Neuronal stem cell (in vitro differentiated cells): ENCODE measurements at places on chromosomes 11 and 22.

- DNase-seq, result no peak
These were observed 4.3 kb downstream of the CLTCL1 start for GRCh38 chr22:19287076-19287707.

DNA sequence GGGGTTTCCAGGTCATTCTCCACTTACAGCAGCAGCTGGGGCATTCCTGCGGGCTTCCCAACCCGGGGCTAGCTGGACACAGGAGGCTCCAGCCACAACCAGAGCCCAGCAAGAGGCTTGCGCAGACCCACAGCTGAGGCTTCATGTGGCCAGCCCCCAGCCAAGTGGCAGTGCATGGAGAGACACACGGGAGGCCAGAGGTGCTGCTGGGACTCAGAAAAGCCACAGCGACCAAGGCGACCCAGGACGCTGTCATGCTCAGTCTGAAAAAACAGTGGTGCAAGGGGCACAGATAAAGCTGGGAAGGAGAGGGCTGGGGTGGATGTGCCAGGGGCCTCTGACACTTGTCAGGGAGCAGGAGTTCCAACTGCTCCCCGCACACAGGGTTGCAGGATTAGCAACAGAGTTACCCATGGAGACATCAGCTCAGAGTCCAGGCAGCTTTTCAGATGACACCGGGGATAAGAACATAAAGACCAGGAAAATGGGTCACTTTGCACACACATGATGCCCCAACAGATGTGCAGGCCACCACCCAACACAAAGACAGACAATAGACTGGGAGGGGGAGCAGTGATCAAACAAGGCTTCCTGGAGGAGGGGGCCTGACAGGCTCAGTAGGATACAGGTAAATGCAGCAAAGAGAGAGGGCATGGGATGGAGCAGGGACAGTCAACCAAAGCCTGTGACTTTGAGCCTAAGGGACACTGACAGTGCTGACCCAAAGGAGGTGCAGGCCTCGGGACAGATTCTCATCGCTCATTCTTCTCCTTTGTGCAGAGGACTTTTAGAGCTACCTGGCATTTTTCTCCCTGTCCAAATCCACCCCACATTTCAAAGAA lies 6.9 kb upstream of the NEAT1 start:
- DNase-seq, result no peak

GRCh38 chr11:19756675-19757475 lies 44.2 kb downstream of the NAV2 start:
- DNase-seq, result no peak

DNA sequence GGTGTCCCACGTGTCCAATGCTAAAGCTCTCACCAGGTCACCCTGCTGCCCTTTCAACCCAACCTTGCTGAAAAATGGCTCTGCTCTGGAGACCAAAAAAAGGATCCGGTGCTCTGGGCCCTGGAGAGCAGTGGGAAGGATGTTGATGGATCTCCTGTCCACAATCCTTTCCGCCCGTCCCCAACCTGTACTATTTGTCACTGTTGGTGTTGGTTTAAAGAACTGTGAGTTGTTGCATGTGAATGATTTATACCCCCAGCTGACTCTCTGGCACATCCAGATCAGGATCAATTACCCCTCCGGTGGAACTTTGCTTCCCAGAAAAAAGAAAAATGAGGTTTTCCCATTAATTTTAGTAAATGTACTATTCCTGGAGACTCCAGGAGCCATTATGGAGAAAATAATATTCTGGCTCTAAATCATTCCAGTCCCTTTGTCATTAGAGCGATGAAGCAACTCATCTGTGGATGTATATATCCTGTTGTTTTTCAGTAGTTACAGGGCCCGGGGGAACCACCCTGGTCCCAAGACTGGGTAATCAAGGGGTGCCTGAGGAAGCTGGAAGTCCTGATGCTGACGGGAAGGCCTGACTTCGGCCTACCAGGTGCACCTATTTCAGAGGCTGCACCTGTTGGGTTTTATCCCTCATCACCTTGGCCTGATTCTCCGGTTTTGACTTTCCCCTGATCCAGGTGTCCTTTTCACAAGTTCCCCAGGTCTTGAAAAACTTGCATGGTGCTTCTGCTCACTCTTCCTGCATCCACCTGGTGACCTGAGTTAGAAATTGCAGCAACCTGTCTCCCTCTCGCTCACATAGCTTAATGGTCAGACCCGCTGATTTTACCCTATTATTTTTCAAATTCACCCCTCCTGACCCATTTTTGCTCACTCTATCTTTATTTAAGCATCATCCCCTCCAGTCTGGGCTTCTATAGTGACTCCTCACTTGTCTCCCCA lies 209.2 kb upstream of the SEZ6L start:
- DNase-seq, result no peak

DNA sequence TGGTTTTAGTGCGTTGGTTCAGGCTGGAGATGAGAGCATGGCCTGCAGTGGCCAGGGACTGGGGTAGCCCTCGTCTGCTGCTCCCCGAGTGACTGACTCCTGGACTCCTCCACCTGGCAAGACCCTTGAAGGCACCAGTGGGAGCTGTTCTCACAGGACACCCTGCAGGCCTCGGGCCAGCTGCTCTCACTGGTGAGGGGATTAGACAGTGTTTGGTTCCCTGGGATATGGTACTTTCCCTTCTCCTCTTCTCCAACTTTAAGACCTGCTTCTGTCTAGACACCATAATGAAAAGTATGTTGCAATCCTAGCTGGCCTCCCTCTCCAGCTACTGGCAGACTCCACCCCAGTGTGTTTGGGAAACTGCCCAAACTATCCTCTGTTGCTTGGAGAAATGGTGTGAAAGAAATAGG lies 168.8 kb upstream of the CADM1 start:
- DNase-seq, result no peak

DNA sequence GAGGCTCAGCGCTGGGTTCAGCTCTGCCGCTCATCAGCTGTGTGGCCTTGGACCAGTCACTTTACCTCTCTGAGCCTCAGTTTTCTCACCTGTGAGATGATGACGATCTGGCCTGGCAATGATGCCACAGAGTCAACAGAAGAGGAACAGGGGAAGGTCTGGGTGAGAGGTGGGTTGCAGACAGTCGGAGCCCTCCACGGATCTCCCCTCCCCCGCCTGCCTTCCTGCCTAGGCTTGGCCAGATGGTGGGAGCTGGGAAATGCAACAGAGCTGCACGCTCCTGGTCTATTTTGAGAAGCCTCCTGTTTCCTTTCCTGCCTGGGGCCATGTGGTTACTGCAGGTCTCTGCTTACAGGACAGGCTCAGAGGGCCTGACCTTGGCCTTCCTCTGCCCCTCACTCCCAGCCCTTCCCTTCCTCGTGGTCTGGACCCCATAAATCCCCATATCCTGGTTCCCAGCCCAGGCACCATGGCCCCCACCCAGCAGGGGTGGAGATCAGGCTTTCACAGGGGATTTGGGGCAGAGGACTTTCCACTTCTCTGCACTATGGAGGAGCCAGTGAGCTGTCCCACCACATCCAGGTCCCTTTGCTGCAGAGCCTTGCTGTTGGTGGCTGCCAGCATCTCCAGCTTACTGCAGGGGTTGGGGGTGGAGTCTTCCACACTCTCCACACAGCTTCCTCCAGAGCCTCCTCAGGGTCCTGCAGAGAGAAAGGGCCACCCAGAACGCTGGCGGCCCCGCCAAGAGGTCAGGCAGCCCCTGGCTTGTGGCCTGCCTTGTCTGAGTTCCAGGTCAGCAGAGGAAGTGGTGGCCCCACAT lies 46.9 kb downstream of the C11orf96 start:
- DNase-seq, result no peak

DNA sequence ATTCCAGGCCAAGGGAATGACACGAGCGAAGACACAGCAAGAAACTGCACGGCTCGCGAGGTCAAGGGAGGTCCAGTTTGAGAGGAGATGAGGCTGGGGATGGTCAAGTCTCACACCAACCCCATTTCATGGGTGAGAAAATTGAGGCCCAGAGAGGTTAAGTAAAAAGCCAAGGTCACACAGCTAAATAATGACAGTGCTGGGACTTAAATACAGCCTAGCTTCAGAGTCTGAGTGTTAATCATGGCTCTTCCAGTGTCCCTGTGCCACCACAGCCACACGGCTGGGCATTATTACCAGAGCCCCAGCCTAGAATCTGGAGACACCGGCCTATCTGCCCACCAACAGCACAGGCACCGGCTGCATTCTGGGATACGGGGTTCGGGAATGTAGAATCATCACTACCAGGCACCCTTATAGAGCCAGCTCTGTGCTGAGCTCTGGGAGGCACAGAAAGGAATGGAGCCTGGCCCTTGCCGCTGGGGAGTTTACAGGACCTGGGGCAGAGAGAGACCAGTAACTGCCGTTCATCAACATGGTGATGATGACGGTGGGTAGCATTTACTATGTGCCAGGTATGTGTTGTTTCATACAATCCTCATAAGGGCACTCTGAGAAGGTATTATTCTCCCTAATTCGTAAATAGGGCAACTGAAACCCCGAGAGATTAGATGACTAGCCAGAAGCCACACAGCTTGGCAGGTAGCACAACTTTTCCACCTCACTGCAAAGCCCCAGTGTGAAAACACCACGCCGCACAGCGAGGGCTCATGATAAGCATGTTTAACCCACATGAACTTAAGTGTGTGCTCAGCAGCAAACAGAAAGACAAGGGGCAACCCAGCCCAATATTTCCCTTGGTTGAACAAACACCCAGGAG lies 51.8 kb downstream of the CD6 start:
- DNase-seq, result no peak

DNA sequence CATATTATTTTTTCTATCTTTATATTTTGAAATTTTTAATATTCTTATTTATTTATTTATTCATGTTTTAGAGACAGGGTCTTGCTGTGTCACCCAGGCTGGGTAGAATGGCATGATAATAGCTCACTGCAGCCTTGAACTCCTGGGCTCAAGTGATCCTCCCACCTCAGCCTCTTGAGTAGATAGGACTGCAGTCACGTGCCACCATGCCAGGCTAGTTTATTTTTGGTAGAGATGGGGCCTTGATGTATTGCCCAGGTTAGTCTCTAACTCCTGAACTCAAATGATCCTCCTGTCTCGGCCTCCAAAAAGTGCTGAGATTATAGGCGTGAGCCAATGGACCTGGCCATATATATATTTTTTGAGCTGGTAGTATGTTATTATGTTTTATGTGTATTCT lies 2.4 kb upstream of the SPDYC start:
- no peak for DNase-seq

DNA sequence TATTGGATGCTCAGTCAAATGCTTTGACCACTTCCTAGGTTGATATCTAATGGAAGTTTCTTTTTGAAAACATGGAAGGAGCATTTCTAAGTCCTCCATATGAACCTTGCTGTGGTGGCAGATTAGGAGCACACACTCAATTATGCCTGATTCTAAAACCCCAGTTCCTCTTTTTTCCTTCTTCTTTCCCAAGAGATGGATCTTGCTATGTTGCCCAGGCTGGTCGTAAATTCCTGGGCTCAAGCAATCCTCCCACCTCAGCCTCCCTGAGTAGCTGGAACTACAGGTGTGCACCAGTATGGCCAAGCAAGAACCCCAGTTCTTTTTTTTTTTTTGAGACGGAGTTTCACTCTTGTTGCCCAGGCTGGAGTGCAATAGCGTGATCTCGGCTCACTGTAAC lies 3.0 kb downstream of the LYVE1 start:
- DNase-seq, result no peak

GRCh38 chr11:15579287-15580001 lies 464.7 kb downstream of the INSC start:
- no peak for DNase-seq

DNA sequence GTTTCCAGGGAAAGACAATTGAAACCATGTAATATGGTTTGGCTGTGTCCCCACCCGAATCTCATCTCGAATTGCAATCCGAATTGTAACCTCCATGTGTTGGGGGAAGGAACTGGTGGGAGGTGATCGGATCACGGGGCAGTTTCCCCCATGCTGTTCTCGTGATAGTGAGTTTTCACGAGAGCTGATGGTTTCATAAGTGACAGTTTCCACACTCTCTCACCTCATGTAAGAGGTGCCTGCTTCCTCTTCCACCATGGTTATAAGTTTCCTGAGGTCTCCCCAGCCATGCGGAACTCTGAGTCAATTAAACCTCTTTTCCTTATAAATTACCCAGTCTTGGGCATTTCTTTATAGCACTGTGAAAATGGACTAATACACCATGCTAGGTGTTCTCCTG lies 148.3 kb upstream of the CADM1 start:
- DNase-seq, result no peak

DNA sequence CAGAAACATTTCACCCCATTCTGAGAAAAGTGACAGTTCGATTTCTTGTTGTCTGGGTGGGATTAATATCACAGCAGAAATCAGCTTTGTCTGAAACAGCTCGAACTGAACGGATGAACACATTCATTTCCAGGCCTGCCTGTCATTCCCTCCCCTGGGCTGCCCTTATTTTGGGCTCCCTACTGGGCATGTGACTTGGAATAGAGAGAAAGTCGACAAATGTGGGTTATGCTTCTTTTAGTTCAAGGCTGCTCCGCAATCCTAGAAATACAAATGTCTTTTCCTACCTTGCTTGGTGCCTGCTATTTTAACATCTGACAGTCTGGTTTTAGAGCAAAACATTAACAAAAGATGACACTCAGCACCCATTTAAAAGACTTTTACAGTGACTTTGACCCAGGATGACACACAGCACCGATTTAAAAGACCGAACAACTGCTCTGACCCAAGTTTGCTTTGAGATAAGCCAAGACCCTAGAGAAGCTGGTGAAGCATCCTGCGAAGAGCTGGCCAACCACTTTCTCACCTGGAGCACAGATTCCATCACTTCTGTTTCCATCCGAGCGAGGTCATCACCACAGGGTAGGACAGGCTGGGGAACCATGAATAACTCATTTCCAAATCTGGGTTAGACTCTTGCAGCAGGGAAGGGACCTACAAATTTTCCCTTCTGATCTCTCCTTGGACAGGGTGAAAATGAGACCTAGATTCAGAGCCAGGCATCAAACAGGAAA lies 13.1 kb downstream of the CLMP start:
- DNase-seq, result no peak

DNA sequence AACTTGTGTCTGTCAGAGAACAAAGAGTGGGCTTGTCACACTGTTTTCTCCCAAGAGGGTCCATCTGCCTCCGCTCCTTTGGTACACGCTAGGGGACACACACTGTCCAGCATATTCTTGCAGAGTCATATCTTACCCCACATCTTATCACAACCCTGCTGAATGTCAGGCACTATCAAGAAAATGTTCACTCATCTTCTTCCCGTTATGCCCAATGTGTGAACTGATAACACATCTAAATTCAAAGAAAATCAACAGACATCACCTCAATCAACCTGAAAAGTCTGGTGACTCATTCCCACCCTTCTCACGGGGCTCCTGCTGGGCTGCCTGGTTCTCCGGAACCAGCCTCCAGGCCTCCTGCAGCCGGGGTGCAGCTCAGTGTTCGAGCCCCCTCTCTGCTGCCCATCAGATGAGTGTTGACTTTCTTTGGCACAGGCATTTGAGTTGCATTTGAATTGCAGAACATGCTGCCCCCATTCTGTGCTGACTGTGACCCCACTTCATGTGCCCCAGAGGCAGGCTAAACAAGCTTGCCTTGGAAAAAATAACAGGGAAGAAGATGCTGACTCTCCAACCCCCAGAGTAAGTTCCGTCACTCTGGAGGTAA lies 19.4 kb downstream of the GRAP2 start:
- no peak for DNase-seq

DNA sequence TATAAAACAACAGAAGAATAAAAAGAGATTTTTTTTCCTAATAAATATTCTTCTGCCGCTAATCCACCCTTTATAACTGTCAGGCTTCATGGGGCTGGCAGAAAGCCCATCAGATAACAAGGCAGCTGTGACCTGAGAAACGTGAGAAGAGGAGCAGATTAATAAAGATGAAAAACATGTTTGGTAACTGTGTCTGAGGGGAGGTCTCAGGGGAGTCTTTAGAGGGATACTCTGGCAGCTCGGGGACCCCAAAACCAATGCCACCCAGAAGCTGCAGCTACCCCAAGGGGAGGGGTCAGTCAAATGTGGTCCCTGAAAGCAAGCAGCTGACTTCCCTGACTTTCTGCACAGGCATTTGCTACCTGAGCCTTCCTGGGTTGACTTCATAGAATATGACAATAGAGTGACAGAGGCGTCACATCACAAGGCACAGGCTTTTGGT lies 48.4 kb upstream of the POU2AF1 start:
- no peak for DNase-seq
